ENCODE measurements at places on chromosomes 16 and 17.

DNA sequence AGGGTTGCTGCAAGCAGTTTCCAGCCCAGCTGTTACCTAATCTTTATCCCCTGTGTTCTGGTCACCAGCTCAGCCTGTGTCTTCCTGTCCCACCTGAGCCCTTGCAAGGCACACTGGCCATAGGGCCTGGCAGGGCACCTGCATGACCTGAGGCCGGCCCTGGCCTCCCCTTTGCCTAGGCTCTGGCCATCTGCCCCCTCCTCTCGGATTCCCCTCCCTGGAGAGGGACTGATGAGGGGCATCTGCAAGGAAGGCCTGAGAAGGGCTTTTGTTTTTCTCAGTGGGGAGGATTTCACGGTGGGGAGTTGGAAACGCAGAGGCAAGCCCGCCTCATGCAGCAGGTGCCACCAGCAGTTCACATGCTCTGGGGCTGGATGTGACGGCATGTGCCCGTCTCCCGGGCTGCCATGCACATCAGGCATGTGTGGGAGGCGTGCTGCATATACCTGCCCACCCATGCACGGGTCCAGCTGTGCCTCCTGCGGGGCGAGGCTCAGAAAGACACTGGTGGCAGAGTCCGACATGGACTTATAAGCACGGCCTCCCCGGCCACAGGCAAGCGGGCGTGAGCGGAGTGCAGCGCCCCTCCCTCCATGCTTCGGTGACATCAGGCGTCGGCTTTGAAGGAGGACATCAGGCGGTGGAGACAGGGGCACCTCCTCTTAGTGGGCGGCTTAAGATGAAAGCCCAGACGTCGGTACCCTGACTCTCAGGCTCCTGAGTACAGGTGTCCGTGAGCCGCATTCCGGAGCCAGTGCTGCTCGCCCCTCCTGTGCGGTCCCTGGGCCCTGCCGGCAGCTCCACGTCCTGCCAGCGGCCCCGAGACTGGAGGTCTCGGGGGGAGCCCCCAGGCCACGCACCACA is 16.5 kb downstream of the ASPSCR1 start:
- no peak for DNase-seq

- DNase-seq = no peak
These were observed 6.4 kb downstream of the G6PC3 start for GRCh38 chr17:44076716-44077594.

- DNase-seq = no peak
These were observed 70.9 kb downstream of the HLF start for GRCh38 chr17:55335625-55336024.

DNA sequence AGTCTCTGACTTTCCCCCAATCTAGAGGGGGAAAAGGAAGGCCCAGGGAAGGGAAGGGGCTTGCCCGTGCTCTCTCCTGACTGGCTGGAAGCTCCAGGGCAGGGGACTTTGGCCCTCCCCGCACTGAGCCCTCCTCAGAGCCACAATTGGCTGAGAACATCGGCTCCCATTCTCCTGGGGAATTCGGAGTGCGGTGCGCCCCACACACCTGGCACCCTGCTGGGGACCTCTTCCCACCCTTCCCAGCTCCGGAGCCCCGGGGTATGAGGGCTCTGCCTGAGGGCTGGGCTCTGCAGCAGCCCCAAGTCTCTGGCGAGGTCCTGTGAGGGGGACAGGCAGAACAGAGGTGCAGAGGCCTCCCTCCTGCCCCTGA is 36.0 kb downstream of the PIMREG start:
- DNase-seq = no peak

DNA sequence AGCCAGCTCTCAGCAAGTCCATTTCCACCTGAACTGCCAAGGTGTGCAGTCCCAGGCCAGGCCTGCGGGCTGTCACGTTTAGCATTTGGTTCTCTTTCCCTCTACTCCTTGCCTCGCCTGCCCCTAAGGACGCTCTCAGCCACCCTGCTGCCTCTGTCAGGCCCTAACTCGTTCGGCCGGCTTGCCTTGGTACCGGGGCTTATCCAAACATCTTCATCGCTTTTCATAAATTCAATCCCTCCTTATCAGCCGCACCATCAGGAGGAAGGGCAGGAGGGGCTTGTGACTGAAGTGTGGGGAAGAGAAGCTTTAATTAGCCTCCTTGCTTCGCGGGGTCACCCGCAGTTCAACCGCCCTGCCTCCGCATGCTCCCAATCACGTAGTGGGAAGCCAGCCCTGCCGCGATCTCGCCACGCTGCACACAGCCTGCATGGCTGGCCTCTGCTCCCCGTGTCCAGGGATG is 231.1 kb downstream of the SOX9 start:
- DNase-seq = no peak
